Posterior cingulate gyrus (tissue), 11 donors: ENCODE measurements at places on chromosomes 4 and X.

- DNase-seq = peak; percentile 77
These were observed at the start of gene CC2D2A for GRCh38 chr4:15469402-15470127. Gene CC2D2A, plus strand, starts transcription at chr4:15469882. Its CDS starts 6,051 bp downstream, at chr4:15475933.

- peak; percentile 81 for DNase-seq
These were observed 1.5 kb upstream of the ASMTL start for GRCh38 chrX:1453951-1454785.

GRCh38 chr4:122865425-122865824, 38.8 kb downstream of the FGF2 start:
- DNase-seq = no peak

DNA sequence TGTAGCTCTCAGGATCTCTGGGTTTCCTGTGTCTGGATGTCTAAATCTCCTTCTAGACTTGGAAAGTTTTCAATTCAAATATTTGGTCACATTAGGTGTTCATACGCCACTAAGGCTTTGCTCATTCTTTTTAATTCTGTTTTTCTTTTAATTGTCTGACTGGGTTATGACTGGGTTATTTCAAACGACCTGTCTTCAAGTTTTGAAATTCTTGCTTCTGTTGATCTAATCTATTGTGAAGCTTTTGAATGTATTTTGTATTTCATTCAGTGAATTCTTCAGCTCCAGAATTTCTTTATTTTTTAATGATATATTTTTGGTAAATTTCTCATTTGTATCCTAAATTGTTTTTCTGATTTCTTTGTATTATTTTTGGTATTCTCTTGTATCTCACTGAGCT, 81.0 kb upstream of the PCDH10 start:
- no peak for DNase-seq

DNA sequence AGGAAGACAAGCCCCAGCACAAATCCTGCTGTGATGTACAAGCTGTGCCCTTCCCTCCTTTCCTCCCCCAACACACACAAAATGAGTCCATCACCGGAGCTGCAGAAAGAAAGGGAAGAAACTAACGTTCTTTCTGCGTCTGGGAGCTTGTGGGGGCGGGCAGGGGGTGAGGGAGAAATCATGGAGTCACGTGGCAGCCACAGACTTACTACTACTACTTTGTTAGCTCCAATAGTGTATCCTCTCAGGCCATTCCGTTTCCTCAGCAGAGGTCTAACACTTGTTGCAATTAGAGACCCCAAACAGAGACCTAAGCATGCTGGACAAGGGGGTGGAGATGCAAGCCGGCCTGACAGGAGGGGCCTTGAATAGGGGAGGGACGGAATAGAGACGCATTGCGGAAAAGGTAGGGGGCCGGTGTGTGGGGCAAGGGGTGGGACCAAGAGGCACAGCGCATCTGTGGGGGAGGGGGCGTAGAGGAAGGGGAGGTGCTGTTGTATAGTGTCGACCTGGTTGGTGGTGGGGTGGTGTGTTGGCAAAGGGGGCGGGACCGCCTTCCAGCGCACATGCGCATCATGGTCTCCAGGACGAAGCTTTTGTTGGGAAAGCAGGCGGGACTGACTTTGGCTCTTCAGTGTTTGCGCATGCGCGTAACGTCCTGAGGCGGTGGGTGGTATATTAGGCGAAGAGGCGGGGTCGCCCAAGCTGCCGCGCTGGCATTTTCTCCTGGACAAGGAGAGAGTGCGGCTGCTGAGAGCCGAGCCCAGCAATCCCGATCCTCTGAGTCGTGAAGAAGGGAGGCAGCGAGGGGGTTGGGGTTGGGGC, at the start of gene MAGED1:
Gene MAGED1, plus strand, starts transcription at position 703 of the 825 bp plus-strand sequence. CDS start 682 bp downstream, outside the sequence.
- peak; percentile 98 for DNase-seq

DNA sequence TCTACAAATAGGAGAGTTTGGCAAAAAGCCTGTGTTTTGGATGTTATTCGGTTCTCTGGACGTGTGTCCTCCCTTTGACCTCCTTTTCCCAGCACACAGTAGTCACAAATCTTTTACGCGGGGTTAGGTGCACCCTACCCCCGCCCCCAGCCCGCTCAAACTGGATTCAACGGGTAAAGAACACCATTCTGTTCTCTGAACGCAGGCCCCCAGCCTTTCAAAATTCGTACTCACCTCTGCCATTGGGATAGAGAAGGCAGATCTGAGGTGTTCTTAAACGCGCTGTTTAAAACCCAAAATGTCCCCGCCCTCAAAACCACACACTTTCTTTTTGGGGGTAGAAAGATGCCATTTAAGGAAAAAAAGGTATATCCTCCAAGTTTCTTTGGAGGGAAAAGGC, 2.7 kb downstream of the LEF1 start:
- no peak for DNase-seq

- DNase-seq = no peak
These were observed 18.0 kb downstream of the OPHN1 start for GRCh38 chrX:68415316-68415715.

DNA sequence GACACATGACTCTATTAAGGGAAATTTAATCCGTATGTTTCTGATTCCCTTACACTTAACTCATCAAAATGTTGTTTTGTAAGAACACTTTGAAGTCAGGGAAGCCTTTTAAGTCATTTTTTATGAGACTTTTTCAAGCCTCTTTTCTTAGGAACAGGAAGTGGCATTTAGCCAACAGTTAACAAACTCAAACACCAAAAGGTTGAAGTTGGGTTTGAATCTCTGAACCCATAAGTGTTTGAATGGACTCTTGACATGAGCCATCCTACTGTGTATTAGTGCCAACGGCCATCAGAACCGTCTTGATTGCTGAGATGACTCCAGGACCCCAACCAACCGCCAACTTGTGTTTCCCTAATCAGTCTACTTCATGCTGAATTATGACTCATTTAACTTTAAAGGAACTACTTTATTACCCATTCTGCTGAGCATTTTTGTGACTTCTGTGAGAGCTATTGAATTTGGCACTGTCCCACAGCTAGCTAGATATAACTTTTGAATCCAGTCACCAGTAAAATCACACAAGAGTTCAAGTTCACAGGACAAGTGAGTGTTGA, 209.1 kb upstream of the FAT1 start:
- no peak for DNase-seq

- no peak for DNase-seq
These were observed 29.4 kb downstream of the C4orf51 start for GRCh38 chr4:145709336-145709735.

DNA sequence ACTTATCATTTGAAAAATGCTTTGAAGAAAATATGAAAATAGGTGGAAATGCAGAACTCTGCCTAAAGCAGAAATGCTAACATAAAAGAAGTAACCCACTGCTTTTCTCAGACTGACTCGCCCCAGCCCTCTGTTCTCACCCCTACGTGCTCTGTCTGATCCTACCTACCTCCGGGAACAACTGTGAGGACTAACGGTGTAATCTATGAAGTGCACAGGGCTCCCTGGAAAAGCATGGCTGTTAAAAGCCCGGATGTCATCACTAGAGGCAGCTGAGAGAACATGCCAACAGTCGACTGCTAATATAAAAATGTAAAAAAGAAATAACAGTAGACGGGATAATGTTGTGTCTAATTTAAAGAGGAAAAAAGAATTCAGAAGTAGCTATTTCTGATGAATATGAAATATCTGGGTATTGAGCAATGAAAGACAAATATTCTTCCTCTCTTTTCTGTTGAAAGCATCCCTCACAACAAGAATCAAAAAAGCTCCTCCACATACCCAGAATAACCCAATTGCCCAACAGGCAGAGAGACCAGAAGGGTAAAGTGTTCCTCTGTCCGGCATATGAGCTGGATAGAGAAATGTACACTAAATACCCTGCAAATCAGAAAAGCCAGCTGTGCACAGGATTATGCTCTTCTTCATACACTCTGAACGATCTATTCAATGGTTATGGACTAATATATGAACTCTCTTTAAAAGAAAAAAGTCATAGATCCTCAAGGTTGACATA, 130.7 kb downstream of the TSPAN5 start:
- DNase-seq = no peak

DNA sequence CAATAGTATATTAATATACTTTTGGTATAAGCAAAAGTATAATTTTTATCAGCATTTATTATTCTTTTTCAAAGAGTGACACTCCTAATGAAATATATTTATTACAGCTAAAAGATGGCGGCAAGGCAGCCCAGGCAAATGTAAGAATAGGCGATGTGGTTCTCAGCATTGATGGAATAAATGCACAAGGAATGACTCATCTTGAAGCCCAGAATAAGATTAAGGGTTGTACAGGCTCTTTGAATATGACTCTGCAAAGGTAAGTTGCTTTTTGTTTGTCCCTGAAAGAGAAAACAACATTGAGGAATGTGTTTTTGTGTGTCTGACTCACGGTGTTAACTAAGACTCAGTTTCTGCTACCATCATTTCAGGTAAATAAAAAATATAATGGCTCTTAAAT, 71.9 kb downstream of the PDLIM5 start:
- no peak for DNase-seq

GRCh38 chrX:101383679-101384205, 2.2 kb downstream of the BTK start:
- DNase-seq = no peak

- DNase-seq = no peak
These were observed 81.7 kb downstream of the RELL1 start for GRCh38 chr4:37604461-37604860.

DNA sequence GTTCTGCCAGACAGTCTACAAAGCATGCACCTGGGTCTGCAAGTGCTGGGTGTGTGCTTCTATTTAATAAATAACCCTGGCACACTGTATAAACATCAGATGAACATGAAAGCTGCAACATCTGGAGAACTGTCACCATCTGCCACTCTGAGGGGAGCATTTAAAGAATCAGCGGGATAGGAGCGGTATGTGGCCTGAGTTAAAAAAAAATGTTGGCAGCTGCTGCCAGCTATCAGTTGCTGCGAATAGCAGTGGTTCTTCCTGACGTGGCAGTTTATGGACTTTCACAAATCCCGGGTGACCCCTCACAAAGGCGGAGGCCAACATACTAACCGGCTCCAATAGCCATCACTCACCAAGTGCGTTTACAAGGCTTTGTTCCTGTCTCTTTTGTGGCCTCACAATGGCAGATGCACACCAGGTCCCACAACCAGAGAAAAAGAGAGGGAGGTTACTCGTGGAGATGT, 95.1 kb downstream of the RASL11B start:
- DNase-seq = no peak

- DNase-seq = peak; percentile 87
These were observed 443 bp downstream of the GPR143 start for GRCh38 chrX:9765072-9765736.

DNA sequence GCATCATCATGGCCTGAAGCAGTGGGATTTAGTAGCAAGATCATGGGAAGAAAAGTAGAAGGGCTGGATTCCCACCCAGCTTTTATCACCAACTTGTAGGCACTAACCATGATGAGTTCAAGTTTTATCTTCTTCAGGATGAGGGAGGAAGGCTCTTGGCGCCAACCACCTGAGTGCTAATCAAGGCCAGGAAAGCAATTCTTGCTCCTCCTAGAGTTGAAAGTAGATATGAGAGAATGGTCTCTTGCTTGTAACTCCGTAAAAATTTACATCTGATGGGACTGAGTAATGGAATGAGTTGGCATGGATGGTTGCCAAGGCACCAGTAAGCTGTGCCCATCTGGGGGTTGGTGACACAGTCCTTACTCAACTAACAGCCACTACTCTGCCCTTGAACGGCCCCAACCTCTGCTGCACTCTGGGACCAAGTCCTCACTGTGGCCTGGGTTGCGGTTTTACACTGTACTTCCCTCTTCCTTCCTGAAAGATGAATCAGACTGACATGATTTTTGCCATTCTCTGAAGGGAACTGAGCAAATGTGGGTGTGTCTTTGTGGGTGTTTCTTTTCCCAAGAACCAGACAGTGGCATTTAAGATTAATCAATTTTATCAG, 39.4 kb upstream of the NDP start:
- DNase-seq = no peak

DNA sequence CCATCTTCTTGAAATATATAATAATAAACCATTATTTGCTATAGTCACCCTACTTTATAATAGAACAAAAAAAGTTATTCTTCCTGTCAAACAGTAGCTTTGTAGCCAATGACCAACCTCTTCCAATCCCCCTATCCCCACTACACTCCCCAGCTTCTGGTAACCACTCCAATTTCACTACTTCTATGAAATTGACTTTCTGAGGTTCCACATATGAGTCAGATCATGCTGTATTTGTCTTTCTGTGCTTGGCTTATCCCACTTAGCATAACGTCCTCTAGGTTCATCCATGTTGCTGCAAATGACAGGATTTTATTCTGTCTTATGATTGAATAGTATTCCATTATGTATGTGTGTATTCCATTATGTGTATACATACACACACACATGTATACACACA, 809.7 kb upstream of the NDST4 start:
- no peak for DNase-seq

- DNase-seq = no peak
These were observed 16.4 kb upstream of the ADD1 start for GRCh38 chr4:2827071-2827873.

GRCh38 chr4:187302457-187303150, 578.9 kb upstream of the FAT1 start:
- DNase-seq = no peak

DNA sequence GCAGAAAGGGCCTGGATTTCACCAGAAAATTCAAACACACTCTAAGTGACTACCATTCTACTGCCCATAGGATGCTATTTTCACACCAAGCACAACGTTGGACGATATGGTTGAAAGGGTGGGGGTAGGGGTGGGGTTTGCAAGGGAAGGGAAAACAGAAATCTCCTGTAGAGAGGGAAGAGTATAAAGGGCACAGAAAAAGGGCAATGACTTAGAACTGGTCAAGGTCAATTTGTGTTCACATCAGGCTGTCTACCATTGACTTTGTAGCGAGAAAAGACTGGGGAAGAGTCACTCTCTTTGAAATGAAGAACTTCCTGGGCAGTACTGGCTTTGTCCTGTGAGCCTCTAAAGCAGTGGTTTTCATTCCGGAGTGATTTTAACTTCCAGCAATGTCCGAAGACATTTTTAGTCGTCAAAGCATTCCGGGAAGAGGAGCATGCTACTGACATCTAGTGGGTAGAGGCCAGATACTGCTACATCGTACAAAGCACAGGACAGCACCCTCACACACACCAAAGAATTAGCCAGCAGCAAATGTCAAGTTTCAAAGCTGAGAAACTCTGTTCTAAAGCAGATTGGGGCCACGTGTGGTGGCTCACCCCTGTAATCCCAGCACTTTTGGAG, 48.4 kb upstream of the SLC7A3 start:
- no peak for DNase-seq

DNA sequence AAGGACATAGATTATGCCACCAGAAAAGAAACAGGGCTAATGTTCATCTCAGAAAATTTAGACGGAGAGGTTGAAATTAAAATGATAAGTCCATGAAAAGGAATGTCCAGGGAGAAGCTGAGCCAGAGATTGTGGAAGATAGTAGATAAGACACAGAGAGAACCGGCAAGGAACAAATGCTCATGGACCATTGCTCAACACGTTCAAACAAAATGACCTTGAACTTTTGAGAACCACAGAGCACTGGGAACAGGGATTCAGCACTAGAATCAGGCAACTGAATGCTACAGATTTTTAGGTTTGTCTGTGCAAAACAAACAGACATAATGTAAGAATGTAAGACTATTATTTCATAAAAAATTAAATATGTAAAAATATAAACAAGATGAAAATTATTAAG, 206.3 kb downstream of the PDGFC start:
- no peak for DNase-seq

GRCh38 chrX:15675490-15675921, 10.9 kb upstream of the CLTRN start:
- peak; percentile 76 for DNase-seq

- DNase-seq = no peak
These were observed 28.7 kb downstream of the SEC24B start for GRCh38 chr4:109462297-109462696.
